ENCODE measurements at places on chromosomes 3 and 15. TPM values are rescaled to one million over a fixed set of nuclear protein-coding genes. Genes with fewer than 3 reads are reported as not detected.

GRCh38 chr3:31055757-31056156, 161.3 kb upstream of the GADL1 start:
- H3K4me3 ChIP-seq: no peak overlapping the region
- no peaks in the 10 kb centered on the region for H3K27me3 ChIP-seq
- H3K27ac ChIP-seq: no peak overlapping the region
- H3K36me3 ChIP-seq: no peaks in the 10 kb centered on the region
- H3K4me1 ChIP-seq: no peaks in the 10 kb centered on the region

DNA sequence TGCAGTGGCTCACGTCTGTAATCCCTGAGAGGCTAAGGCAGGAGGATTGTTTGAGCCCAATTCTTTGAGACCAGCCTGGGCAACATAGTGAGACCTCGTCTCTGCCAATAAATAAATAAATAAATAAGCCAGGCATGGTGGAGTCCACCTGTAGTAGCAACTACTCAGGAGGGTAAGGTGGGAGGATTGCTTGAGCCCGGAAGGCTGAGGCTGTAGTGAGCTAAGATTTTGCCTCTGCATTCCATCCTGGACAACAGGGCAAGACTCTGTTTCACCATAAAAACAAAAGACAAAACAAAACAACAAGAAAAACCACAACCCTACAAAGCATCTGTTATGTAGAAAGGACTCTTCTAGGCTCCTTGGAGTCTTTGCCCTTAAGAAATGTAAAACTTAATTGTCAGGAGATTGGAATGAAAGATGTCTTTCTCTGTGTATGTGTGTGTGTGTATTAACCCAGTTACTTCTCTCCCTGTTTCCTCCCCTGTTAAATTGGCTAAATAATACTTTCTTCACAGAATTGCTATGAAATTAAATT, 9.5 kb downstream of the NECTIN3 start:
- H3K4me1 ChIP-seq: peaks cover 16% of the 10 kb centered on the region
- H3K36me3 ChIP-seq: no peaks in the 10 kb centered on the region
- H3K27ac ChIP-seq: peak overlapping the region; percentile 66
- H3K4me3 ChIP-seq: no peak overlapping the region

DNA sequence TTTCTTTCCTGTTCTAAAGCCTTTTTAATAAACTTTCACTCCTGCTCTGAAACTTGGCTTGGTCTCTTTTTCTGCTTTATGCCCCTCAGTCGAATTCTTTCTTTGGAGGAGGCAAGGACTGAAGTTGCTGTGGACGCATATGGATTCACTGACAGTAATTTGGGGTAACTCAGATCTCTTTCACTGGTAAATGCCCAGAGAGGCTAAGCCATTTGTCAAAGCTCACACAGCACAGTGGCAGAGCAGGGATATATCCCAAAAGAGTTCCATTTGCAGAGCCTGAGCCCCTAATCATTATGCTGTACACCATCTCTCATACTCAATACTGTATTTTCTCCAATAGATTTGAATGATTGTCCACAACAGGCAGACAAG, 72.3 kb upstream of the GALNT15 start:
- peak overlapping the region; percentile 100 for H3K27ac ChIP-seq
- H3K4me3 ChIP-seq: no peak overlapping the region
- DNase-seq: no peak
- peaks cover 14% of the 10 kb centered on the region for H3K4me1 ChIP-seq

DNA sequence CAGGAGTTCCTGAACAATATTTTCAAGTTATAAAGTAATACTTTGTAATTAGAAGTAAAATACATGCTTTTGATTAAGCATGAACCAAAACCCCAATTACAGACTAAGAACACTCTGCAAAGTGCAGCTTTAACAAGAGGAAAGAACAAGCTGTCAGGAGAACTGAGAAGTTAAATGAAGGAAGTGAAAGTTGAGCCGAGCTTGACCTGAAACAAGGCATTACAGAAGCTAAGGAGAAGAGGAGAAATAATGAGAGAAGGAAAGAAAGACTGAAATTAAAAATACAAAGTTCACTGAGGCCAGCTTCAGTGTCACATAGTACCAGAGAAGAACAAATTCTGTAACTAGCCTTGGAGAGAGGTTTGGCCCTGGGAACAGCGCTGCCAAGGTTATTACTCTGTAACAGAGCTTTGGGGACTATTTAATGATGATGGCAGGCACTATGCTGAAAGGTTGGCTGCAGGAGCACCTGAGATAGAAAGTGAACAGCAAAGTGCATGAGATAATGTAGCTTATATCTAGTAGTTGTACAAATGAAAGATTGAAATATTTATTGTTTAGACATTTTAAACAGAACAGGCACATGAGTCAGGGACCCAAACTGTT, 241.9 kb upstream of the PEX5L start:
- no peak for DNase-seq
- H3K4me3 ChIP-seq: no peak overlapping the region
- no peaks in the 10 kb centered on the region for H3K27me3 ChIP-seq
- H3K27ac ChIP-seq: no peak overlapping the region

GRCh38 chr15:69450968-69451695, 1.5 kb upstream of the RPLP1 start:
- H3K4me1 ChIP-seq: peaks cover 9% of the 10 kb centered on the region
- no peak overlapping the region for H3K27ac ChIP-seq
- no peak overlapping the region for H3K4me3 ChIP-seq
- no peak for DNase-seq
- H3K36me3 ChIP-seq: peaks cover 18% of the 10 kb centered on the region

DNA sequence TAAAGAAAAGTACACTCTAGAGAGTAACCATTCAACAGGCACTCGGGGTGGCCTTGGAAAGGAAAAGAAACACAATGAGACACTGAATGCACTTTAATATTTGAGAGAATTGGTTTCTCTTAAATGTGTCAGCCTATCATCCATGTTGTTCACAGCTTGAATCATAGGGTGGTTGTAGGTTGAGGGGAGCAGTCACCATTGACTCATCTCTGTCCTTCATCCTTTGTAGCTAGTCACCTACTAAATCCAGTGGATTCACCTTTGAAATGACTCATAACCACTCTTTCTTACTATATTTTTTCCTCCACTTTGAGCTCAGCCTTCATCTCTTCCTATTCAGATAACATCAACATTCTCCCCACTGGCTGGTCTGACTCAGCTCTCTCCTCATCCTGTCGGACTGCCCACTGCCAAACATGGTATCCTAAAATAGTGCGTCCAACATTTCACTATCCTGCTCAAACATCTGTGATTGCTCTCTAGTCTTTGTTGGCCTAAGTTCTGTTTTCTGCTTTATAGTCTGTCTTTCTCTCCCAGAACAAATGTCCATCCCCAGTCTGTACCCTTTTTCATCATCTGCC, 182.7 kb upstream of the GADL1 start:
- peaks cover 7% of the 10 kb centered on the region for H3K4me1 ChIP-seq
- H3K27ac ChIP-seq: no peak overlapping the region
- no peaks in the 10 kb centered on the region for H3K36me3 ChIP-seq
- no peaks in the 10 kb centered on the region for H3K27me3 ChIP-seq

DNA sequence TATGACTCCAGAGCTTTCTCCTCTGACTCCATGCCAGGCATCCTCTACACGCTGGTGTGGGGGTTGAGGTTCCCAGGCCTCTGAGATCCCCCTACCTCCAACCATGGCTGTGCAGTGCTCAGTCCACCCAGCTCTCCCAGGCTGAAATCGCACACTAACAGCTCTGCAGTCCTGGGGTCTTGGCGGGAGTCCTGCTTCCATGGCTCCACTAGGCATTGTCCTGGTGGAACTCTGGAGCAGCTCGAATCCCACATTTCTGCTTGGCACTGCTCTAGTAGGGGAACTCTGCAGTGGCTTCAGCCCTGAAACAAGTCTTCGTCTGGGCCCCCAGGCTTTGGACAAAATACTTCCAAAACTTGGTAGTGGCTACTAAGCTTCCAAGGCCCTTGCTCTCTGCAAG, 50.7 kb downstream of the ROPN1B start:
- no peak for DNase-seq
- peaks cover 3% of the 10 kb centered on the region for H3K4me1 ChIP-seq
- H3K27me3 ChIP-seq: no peaks in the 10 kb centered on the region
- H3K4me3 ChIP-seq: no peak overlapping the region
- H3K27ac ChIP-seq: no peak overlapping the region
- H3K36me3 ChIP-seq: peaks cover 3% of the 10 kb centered on the region

Gene MME
- total RNA-seq: 19.4 TPM

Gene HIGD1A
- 201 TPM for total RNA-seq

Measured in IMR-90 (cell line).